ENCODE measurements at places on chromosomes 1 and 21. TPM values are rescaled to one million over a fixed set of nuclear protein-coding genes. Genes with fewer than 3 reads are reported as not detected.

The SPATA1 gene
- total RNA-seq: 0.75 TPM

The TCEA3 gene
- 0.42 TPM for total RNA-seq

The PRELP gene
- not detected for total RNA-seq

The KPNA6 gene
- 14.1 TPM for total RNA-seq

The EPB41 gene
- 4.7 TPM for total RNA-seq

The HCRTR1 gene
- total RNA-seq: not detected

The RXRG gene
- total RNA-seq: not detected

The ADGRL2 gene
- total RNA-seq: 8.7 TPM

The TMCO4 gene
- total RNA-seq: 6.6 TPM

The RBP7 gene
- 11.2 TPM for total RNA-seq

The MEX3A gene
- total RNA-seq: 2.2 TPM

The REN gene
- not detected for total RNA-seq

The CCNL2 gene
- 44.2 TPM for total RNA-seq

The NLRP3 gene
- not detected for total RNA-seq

The ELAVL4 gene
- total RNA-seq: not detected

The LRRC39 gene
- 0.20 TPM for total RNA-seq

The SPATA21 gene
- total RNA-seq: not detected

The NR1I3 gene
- not detected for total RNA-seq

The IFT25 gene
- total RNA-seq: 49.2 TPM

The DNM3 gene
- 0.70 TPM for total RNA-seq

The HAO2 gene
- not detected for total RNA-seq

The TFF3 gene
- total RNA-seq: not detected

The NBPF9 gene
- 15.7 TPM for total RNA-seq

The C1orf167 gene
- not detected for total RNA-seq

The KCNE1 gene
- total RNA-seq: not detected

The WNT3A gene
- 0.08 TPM for total RNA-seq

The RUNX1 gene
- 7.4 TPM for total RNA-seq

The KLHDC7A gene
- 2.3 TPM for total RNA-seq

The CLDN17 gene
- total RNA-seq: not detected

The PER3 gene
- total RNA-seq: 0.86 TPM

The IFNLR1 gene
- total RNA-seq: 1.2 TPM

The CNN3 gene
- 54.4 TPM for total RNA-seq

The TMEM51 gene
- 38.0 TPM for total RNA-seq

The RGSL1 gene
- total RNA-seq: not detected

All from A549 treated with ZK216348 at 1 μM for 4 hours (cell line).